ENCODE measurements at places on chromosomes 6 and 20. TPM values are rescaled to one million over a fixed set of nuclear protein-coding genes. Genes with fewer than 3 reads are reported as not detected.

Gene GPX5
- polyA plus RNA-seq: not detected

Gene HLA-DOA
- not detected for polyA plus RNA-seq

GRCh38 chr6:145147559-145147958, 587.8 kb downstream of the EPM2A start:
- peak; percentile 78 for DNase-seq

DNA sequence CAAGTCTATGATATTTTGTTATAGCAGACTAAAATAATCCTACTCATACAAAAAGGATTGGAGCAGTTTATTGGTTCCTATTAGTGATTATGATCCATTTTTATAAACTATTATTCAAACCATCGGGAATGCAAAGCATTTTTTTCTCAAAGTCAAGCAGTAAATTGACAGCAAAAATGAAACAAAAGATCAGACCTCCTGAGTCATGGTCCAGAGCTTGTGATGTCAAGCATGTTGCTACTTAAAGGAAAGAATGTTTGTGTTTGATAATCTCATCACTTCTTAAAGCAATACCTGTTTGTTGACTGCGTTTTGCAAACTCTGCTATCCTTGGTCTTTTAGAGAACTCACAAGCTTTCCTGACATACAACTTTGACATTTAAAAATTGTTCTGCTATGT, 204.4 kb downstream of the SAMD5 start:
- peak; percentile 40 for DNase-seq

- no peak for DNase-seq
Measured at GRCh38 chr6:38220069-38220723, 400.7 kb downstream of the ZFAND3 start.

DNA sequence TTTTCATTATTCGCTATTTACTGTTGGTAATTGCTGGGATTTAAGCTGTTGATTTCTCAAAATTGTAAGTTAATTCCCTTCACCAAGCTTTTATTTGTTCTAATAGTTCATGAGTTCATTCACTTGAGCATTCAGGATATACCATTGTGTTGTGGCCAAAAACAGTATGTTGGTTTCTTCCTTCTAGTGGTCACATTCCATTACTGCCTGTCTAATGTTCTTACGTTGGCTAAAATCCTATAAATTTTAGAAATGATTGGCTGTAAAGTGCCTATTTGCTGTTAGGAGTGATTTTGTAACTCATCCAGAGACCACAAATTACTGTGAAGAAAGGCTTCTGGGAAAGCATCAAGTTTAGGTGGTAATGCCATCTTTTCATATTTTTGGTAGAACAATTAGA, 76.3 kb downstream of the FARS2 start:
- peak; percentile 33 for DNase-seq

Gene MYLK2
- polyA plus RNA-seq: 0.19 TPM

DNA sequence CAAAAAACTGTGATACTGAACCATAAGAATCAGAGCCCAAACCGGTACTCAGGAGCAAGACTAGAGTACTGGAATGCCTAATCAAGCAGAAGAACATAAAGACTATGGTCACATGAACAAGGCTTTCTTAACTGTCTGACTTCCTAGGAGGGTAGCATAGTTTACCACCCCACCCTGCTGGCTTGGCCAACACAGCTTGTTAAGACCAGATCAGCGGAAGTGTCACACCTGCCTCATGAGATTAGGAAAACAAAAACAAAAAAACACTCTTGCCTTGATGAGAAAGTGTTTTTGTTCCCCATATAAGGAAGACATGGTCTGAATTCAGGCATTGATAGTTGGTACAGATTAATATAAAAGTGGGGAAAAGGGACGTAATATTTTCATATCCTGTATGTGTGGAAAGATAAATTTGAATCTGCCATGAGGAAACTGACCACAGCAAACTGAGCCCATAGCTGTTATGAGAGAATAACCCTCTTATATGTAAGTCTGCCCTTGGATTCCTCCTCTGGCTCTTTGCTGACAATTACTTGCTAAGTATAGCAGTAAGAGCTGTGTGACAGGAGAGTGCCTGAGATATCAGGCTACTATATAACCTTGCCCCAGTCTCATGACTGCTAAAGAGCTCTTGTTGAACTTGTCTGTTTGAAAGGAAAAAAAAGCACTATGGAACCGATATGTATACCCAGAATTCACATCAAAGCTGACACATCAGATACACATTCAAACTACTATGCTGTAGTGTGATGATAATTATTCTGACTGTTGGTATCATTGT, 197.1 kb downstream of the EPHA7 start:
- no peak for DNase-seq

GRCh38 chr6:29183594-29183993, 12.9 kb downstream of the OR2J2 start:
- DNase-seq: no peak

Measured in IMR-90 (cell line).